ENCODE measurements at places on chromosomes 4 and X.

- no peak overlapping the region for H3K4me3 ChIP-seq
- no peaks in the 10 kb centered on the region for H3K36me3 ChIP-seq
- no peak overlapping the region for H3K27ac ChIP-seq
- H3K4me1 ChIP-seq = no peaks in the 10 kb centered on the region
Observed at GRCh38 chr4:14392378-14392777, 609.9 kb upstream of the CPEB2 start.

GRCh38 chr4:41323179-41323578 is 66.5 kb downstream of the UCHL1 start:
- no peak for DNase-seq
- H3K27ac ChIP-seq = no peak overlapping the region
- H3K36me3 ChIP-seq = no peaks in the 10 kb centered on the region
- no peaks in the 10 kb centered on the region for H3K27me3 ChIP-seq

DNA sequence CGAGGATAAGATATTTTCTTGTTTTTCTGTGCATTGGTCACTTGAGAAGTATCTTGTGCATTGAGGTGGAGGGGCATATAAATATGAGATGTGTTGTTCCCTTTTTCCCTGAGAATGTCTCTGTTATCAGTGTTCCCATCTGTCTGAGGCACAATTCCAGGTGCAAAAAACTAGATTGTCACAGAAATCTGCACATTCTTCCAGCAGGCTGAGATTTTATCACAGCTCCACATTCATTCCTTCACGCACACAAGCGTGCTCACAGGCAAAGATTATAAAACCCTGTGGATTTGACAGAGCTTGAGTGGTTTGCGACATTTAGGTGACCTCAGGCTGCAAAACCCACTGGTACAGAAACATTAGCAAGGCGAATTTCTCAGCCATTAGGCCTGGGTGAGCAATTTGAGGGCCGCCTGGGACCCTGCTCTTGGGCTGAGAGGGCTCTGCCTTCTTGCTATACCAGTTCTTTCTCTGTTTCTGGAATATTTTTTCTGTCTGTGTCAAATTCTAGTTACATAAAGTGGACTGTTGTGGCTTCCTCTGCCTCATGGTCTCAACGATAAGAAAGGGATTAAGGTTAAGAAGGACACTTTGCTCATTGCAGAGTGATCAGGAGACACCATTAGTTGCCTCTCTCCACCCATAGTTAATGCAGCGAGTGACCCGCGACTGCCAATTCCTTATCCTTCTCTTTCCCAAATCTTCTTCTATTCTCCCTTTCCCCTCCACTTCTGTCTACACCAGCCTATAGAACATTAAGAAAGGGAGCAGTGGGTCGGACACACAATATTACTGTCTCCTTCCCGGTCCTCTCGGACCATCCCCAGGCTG is 86.7 kb upstream of the C1QTNF7 start:
- H3K4me1 ChIP-seq = no peaks in the 10 kb centered on the region
- no peaks in the 10 kb centered on the region for H3K27me3 ChIP-seq
- no peak overlapping the region for H3K27ac ChIP-seq
- no peaks in the 10 kb centered on the region for H3K36me3 ChIP-seq

DNA sequence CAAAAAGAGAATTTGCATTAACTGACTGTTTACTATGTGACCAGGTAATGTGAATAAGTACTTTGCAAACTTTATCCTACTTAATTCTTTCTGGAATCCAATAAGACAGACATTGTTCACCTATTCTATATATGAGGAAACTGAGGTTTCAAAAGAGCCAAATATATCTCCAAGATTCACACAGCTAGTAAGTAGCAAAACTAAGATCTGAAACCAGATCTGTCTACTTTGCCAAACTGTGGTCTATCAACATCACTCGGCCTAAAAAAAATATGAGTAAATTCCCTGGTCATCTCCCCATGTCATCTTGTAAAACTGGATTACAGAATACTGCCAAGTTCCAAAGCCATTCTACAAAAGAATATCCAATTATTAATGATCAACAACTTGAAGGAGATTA is 52.8 kb downstream of the ANAPC10 start:
- H3K27me3 ChIP-seq = no peaks in the 10 kb centered on the region
- H3K4me3 ChIP-seq = no peak overlapping the region
- DNase-seq = no peak
- no peaks in the 10 kb centered on the region for H3K4me1 ChIP-seq
